ENCODE measurements at places on chromosomes 13 and 19. TPM values are rescaled to one million over a fixed set of nuclear protein-coding genes. Genes with fewer than 3 reads are reported as not detected.

Gene SHANK1
- 0.29 TPM for total RNA-seq

Gene IQCN
- 5.9 TPM for total RNA-seq

Gene DKKL1
- 0.62 TPM for total RNA-seq

Gene VSTM2B
- total RNA-seq = not detected

Gene ACP7
- 1.8 TPM for total RNA-seq

Gene KLK8
- not detected for total RNA-seq

Gene CRX
- not detected for total RNA-seq

Gene ZNF223
- total RNA-seq = 16.9 TPM

Gene NKPD1
- 0.60 TPM for total RNA-seq

Gene VSTM1
- total RNA-seq = not detected

Gene PEAK3
- total RNA-seq = 0.99 TPM

Gene IZUMO2
- not detected for total RNA-seq

Gene TMC4
- 155 TPM for total RNA-seq

Gene ZNF844
- total RNA-seq = 20.1 TPM

Gene TUBA3C
- not detected for total RNA-seq

Gene FCHO1
- total RNA-seq = 4.8 TPM

Gene SLC7A9
- 0.70 TPM for total RNA-seq

Gene TTC9B
- not detected for total RNA-seq

Gene ZNF541
- total RNA-seq = 0.70 TPM

Gene ZNF613
- 10.2 TPM for total RNA-seq

Gene GNA15
- 28.5 TPM for total RNA-seq

Gene NALCN
- total RNA-seq = 1.1 TPM

Gene CGB5
- total RNA-seq = 1.1 TPM

Gene DACT3
- 25.6 TPM for total RNA-seq

Gene CASP14
- total RNA-seq = 0.34 TPM

Gene FCAR
- total RNA-seq = 0.39 TPM

Gene PTGER1
- 3.0 TPM for total RNA-seq

Gene FUT3
- total RNA-seq = 32.0 TPM

Gene TMIGD2
- total RNA-seq = 1.2 TPM

Gene PEX11G
- 7.8 TPM for total RNA-seq

Gene FPR2
- total RNA-seq = 0.89 TPM

Gene PRR36
- 2.0 TPM for total RNA-seq

Gene PHF11
- 67.8 TPM for total RNA-seq

Gene EFNA2
- total RNA-seq = 0.70 TPM

Gene LILRA2
- 2.2 TPM for total RNA-seq

Gene COMMD6
- total RNA-seq = 166 TPM

Gene IL11
- total RNA-seq = not detected

Gene SIGLEC8
- total RNA-seq = 6.3 TPM

Gene HRC
- 5.1 TPM for total RNA-seq

Gene WDR87
- not detected for total RNA-seq

Gene ATP8A2
- total RNA-seq = 0.13 TPM

Gene ANKRD10
- 138 TPM for total RNA-seq

Gene PRODH2
- not detected for total RNA-seq

Gene LRRC8E
- 8.5 TPM for total RNA-seq

Gene ZSCAN4
- 1.7 TPM for total RNA-seq

Gene GAS6
- total RNA-seq = 68.1 TPM

Gene KCNN1
- 0.34 TPM for total RNA-seq

Gene PDX1
- total RNA-seq = not detected

Gene SPACA4
- total RNA-seq = not detected
